Neuronal stem cell (in vitro differentiated cells): ENCODE measurements at places on chromosomes 12 and 14.

GRCh38 chr12:6314776-6315175, 4.3 kb downstream of the PLEKHG6 start:
- DNase-seq = no peak

DNA sequence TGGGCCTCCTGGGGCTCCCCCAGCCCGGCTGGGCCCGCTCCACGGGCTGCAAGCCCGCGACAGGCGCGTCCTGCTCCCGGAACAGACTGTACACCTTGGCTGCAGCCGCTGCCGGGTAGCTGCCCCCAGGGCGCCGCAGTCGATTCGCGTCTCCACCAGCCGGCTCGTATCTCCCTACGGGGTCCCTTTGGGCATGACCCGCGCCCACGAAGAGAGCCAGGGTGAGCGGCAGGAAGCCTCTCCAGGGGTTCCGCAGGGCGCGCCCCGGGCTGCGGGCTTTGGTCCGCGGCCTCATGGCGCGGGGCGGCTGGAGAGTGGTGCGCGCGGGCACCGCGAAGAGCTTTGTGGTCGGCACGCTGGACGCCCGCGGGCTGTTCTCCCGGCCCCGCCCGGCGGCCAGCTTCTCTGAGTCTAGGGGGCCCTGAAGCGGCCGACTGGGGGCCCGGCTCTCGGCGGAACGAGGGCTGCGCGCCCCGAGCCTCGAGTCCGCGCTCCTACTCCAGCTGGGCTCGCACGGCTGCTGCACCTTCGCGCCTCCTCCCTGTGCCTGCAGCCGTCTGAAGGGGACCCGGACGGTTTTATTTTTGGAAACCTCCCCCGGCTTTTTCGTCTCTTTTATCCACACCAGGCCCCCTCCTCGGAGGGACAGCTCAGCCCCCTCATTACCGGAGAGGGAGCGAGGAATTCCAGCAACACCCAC, at the start of gene LTBP2:
TSS of gene LTBP2 (minus strand) at position 588 of the 700 bp plus-strand sequence. CDS start at position 295, 293 bp downstream.
- no peak for DNase-seq

- no peak for DNase-seq
These were observed 136.5 kb upstream of the AMIGO2 start for GRCh38 chr12:47216150-47216677.

GRCh38 chr14:64060648-64061096, 207.9 kb downstream of the SYNE2 start:
- peak; percentile 17 for DNase-seq

DNA sequence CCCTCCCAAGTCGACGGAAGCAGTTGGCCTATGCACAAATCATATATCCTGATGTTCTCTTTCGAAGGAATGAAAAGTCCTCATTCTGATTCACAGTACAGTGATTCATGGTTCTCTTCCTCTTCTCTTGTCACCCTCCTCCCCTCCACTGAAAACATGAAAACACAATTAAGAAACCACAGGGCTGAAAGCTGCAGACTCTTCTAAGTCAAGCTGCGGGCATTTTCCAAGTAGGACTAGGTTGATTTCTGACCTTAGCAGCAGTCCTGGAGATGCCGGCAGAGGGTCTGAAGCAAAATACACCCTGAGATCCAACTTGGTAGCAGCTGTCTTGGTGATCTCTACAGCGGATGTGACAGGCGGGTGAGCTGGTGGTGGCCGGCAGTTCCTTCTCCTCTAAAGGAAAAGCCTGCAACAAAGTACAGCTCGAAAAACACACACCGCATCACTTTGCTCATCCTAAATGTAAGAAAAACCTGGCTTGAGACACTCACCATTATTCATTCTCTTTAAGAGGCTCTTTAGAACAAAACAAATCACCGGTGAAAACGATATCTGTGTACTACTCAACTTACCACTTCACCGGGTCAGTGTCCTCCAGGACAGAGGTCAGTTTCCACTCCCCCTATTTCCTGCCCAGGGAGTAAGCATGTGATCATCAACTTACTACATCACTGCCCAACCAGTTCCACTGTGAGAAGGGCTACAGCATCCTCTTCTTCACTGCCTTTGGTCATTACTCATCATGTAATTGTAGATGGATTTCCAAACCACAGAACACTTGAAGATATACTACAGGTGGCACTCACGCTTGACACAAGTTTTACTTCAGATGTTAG, 6.0 kb downstream of the TMCC3 start:
- DNase-seq = no peak

DNA sequence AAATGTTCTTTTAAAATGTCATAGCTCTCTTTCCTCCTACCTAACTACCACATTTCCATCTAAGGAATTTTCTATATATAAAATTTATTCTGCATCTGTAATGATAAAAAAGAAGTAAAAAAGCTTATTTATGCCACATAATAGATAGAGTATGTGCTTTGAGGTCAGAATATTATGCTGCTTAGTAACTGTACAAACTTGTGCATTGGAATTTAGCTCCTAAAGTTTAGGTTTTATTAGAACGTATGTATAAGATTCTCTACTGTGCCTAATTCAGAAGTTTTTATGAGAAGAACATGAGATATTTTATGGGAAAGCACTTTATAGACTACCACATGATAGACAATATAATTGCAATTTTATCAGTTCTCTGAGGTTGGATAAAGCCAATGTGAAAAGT, 384.6 kb downstream of the SLC16A7 start:
- no peak for DNase-seq

DNA sequence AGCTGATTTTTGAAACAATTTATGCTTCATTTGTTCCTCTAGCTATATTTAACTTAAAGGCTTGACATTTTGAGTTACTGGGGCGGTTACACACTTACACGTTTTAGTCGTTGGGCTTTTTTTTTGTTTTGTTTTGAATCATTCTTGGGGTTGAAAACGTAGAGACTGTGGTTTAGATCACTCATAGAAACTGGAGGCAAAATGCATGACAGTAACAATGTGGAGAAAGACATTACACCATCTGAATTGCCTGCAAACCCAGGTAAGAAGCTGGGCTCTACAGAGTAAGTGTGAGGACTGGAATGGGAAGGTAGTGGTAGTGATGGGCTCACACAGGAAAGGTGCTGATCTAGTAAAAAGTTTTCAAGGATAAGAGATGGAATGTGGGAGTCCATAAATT, at the start of gene CLEC2D:
TSS of gene CLEC2D (plus strand) at position 180 of the 400 bp plus-strand sequence. CDS start at position 202, 22 bp downstream.
- DNase-seq = no peak

GRCh38 chr12:3341594-3341993, 149.4 kb upstream of the PRMT8 start:
- DNase-seq = no peak

DNA sequence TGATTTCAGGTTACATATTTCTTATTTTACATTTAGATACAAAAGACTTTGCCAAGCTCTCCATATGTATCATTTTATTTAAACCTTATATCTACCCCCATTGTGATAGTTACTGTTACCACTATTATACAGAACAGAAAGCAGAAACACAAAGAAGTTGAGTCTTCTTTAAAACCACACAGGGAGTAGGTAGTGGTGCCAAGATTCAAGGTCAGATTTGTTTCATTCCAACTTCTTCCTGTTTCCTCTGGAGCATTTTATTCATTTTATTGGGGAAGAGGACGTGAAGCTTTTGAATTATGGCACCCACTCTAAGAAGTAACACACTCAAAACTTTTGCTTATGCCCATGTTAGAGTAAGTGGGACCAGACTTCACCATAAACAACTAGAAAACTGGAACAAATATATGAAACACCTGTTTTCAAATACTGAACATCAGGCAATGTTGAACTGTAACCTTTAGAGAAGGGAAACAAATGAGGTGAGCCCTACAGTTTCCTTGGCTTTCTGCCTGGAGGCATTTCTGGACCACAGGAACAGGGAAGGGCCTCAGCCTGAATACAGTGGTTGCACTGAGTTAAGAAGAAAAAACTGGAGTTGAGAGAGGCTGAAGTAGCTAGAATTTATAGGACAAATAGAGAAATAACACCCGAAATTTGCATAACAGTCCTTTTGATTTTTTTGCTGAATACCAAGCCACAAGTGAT, 160.4 kb upstream of the SSTR1 start:
- DNase-seq = no peak

DNA sequence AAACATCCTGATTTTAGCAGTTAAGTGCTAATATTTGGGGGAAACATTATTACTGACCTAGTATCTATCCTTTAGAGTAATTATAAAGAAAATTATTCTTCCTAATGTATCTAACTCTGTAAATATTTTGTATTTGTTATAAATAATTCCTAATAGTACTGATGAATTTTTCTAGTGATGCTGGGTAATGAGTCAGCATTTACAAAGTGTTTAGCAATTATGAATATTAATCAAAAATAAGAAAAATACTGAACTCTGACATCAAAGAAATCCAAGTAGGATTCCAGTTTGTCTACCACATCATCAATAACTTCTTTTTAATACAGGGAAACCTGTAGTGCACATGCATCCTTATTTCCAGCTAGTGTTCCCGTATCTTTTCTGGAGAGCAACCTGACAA, 9.0 kb downstream of the NAP1L1 start:
- DNase-seq = no peak

DNA sequence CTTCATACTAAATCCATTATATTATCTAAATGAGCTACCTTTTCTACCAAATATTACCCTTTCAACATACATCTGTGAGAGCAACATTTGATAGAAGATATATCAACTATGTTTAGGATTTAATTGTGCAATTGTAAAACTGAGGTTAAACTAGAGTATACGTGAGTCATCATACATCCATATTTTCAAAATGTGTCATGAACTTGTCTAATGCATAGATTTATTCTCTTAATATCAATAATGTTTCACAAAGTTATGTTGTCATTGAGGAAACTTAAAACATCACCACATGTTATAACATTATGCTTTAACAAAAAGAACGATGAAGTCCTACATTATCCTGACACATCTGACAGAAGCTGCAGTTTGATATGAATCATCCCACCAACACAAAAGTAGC, 645.5 kb upstream of the NOVA1 start:
- DNase-seq = no peak

DNA sequence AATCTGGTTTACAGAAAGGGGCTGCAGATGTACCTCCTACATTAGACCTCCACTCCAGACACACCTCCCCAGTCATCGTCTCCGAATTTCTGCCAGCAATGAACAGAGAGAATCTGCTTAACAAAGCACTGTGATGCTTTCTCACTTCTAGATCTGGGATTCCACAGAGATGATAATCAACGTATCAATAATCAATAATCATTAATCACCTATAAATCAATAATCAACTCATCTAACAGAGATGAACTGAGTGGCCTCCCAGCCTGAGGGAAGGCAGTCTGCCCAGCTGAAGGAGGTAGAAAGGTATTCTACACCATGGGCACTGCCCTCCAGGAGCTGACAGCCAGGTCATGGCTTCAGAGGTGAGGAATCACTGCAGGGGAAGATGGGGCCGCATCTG, 183.2 kb downstream of the TMEM132D start:
- no peak for DNase-seq

DNA sequence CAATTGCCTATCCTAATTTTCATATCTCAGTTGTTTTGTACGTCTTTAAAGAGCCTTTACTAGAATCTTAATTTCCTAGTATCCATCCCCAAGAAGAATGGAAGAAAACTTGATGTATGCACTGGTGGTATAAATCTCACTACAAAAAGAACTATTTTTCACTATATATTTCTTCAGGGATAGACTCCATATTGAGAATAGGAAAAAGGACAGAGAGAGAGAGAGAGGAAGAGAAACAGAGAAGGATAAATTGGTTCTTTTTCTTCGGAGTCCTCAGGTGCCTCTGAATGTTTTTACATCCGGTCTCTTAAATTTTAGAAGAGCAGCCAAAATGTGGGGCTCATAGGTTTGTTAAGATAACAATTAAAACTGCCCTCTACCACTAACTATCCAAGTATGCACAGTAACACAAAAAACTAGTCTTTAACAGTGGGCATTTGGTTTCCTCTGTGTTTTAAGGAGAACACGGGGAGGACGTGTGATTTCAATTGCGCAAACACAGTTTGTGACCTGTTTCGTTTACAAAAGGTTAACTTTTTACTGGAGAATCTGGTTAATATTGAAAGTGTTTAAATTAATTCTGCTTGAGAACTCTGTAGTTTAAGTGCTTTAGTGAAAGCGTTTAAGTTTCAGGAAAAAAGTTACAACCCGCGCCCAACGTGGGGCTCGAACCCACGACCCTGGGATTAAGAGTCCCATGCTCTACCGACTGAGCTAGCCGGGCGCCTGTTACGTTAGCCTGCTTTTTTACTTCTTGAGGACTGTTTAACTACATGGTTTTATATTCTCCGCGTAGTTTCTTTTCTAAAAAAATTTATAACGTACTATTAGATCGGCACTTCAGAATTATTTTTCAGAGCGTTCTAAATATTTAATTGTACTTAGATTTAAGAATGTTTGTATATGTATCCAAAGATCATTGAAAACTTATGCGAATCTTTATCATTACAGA, 5.1 kb upstream of the PSMA3 start:
- peak; percentile 62 for DNase-seq

GRCh38 chr12:52976574-52977071, 27.7 kb downstream of the KRT18 start:
- no peak for DNase-seq

- no peak for DNase-seq
These were observed 513.3 kb upstream of the CCDC196 start for GRCh38 chr14:65972891-65973290.

DNA sequence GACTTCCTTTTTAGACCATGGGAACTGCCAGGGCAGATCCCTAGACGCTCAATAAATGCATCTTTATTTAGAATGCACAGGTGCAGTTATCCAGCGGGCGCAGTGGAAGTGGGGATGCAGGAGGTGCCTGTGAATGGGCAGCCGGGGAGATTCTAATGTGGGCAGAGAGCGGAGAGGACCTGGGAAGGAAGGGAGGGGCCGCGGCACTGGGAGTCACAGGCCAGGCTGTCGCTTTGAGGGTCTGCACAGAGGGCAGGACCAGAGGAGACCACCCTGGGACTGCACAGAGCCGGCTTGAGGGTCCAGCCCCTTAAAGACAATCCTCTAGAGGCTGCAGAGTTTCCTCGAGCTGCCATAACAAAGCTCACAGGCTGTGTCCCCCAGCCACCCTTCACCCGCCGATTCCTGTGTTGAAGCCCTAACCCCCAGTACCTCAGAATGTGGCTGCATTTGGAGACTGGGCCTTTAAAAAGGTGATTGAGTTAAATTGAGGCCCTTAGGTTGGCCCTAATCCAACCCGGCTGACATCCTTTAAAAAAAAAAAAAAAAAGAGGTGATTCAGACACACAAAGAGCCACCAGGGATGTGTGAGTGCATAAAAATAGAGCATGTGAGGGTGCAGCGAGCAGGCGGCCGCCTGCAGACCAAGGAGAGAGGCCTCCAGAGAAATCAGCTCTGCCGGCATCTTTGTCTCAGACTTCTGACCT, 44.4 kb upstream of the PPP2R5C start:
- DNase-seq = no peak

- DNase-seq = no peak
These were observed 151.4 kb upstream of the IFNG-AS1 start for GRCh38 chr12:67837876-67838275.
